Midbrain (tissue), 1 donor: ENCODE measurements at places on chromosomes 2 and 18.

GRCh38 chr18:48753691-48754090 is 197.1 kb downstream of the SMAD7 start:
- no peak for DNase-seq

DNA sequence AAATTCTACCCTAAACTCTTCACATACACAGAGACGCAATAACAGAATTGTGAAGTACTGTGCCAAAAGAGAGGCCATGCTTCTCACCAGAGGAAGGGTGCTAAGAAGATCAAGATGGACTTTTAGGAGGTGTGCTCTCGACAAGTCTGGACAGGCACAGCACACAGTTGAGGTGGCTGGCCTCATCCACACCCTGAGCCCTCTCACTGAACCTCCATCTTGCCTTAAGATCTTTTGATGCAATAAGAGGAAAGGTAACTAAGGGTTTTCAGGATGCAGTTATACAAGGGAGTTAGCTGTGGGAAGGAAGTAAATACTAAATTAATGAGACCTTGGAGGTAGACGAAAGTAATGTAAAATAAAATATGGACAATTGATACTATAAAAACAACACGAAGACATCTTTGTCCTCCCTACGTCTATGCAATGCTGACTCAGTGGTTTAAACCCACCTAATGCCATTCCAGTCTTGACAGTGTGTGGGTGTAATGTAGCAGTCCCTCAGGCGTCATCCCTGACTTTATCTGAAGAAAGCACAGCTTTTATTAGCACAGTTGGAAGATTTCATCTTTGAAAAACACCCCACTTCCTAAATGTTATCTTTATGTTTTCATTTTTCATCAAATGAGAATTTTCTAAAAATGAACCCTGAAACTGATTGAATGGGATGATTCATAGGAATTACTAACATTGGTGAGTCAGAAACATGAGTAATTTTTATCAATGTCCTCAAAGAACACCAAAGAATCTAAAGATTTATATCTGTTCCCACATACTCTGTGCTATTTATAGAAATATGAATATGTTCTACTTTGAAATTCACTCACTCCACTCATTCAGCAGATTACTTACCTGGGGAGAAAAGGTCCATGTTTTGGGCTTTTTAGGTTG is 34.0 kb upstream of the MALL start:
- DNase-seq = no peak

DNA sequence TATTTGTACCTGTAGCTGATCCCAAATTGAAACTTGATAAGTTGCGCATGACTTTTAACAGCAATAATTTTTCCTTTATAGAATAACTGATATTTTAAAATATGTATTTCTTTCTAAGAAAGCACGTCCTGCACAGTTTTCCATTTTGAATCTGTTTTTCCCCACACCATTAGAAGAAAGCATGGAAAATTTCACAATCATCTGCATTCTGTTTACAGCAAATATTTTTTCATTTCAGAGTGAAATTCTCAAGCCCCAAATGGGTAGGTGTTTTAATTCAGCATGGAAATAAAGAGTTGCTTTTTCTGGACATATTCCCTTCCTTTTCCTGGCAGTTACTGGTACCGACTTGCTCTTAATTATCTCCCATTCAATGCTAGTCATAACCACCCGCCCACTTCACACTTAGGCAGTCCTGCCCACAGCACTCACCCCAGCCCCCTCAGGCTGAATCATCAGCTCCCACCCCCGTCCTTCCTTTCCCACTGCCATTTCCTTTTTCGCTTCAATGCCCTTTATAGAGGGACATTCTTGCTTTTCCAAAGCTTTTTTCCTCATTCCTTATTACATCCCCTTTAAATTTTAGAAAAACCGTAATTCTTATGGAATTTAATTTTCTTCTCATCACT is 89.2 kb upstream of the GLS start:
- DNase-seq = no peak

DNA sequence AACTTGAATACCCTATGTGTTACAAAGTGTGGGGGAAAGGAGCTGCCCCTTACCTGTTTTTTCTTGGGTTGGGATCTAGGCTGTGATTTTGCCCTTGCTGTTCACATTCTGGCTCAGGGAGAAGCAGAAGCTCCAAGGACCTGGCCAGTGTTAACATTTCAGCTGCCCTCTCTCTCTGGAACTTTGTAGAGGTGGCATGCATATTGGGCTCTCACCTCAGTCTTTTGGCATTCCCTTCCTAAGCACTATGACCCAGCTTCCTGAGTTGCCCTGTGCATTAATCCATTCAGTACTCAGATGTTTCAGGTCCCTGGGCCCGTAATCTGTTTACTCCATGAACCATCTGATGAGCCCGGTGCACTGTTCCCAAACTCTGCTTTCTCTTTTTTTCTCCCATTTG is 12.1 kb downstream of the LCLAT1 start:
- DNase-seq = no peak

DNA sequence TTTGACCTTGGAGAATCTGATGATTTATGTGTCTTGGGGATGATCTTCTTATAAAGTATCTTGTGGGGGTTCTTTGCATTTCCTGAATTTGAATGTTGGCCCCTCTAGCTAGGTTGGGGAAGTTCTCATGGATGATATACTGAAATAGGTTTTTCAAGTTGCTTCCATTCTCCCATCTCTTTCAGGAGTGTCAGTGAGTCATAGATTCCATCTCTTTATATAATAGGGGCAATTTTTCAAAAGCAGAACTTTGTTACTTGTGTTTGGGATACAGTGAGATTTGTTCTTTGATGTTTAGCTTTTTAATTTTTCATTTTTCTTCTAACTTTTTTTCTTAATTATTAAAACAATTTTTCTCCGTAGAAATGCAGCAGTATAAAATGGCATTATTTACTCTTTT is 19.4 kb downstream of the TMEM87B start:
- no peak for DNase-seq

- no peak for DNase-seq
Measured at GRCh38 chr2:26376799-26377198, 24.9 kb upstream of the DRC1 start.

GRCh38 chr2:181189951-181190350 is 209.5 kb downstream of the UBE2E3 start:
- no peak for DNase-seq

DNA sequence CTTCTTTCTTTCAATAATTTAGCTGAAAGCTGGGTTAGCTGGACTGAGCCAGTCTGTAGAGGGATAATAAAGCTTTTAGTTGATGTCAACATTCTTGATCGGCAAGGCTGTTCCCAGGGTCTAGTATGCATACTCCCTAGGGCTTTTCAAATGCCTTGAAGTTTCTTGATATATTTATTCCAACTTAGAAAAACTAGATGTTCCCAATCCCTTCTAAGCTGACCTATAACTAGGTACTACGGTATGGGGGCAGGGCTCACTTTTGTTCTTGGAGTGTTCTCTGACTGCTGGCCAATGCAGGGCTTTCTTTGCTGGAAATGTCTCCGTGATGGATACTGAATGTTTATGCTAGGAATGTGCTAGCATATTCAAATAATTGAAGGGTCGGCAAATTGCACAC is 258.6 kb upstream of the TANK start:
- DNase-seq = no peak

GRCh38 chr18:12307701-12308385 is at the start of gene TUBB6:
TSS of gene TUBB6 (plus strand) at chr18:12308241. CDS start at chr18:12308293, 52 bp downstream.
- DNase-seq = no peak

DNA sequence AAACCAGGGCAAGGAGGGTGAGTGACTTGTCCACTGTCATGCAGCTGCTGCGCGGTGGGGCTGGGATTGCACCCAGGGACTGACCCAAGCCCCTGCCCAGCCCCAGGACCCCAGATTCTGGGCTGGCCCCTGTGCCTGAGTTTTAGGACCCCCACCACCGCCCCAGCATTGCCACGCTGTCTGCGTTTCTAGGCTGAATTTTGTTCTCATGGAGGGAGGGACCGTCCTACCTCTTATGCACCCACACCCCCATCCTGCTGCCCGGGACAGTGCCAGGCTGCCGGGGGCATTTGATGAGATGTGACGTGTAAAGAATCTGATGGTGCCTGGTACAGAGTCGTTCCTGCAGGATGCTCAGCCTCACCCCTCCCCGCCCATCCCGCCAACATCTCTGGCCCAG is 111.0 kb upstream of the ODC1 start:
- no peak for DNase-seq

GRCh38 chr2:45712570-45712969 is 61.1 kb downstream of the PRKCE start:
- DNase-seq = no peak

- no peak for DNase-seq
Measured at GRCh38 chr2:197576631-197577030, 60.8 kb downstream of the MOB4 start.

GRCh38 chr2:218623366-218623705 is 15.6 kb downstream of the PLCD4 start:
- DNase-seq = no peak

DNA sequence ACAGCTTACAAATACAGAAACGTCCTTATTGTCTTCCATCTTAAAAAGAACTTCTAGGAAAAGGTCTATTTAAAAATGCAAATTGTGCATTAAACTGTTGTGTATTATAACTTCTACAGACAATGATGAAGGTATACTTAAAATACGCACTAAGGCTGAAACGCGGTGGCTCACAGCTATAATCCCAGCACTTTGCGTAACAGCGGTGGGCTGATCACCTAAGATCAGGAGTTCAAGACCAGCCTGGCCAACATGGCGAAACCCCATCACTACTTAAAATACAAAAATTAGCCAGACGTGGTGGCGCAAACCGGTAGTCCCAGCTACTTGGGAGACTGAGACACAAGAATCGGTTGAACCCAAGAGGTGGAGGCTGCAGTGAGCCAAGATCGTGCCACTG is 4.9 kb downstream of the CUL3 start:
- DNase-seq = no peak

GRCh38 chr18:41789001-41789400 is 166.0 kb upstream of the PIK3C3 start:
- no peak for DNase-seq

DNA sequence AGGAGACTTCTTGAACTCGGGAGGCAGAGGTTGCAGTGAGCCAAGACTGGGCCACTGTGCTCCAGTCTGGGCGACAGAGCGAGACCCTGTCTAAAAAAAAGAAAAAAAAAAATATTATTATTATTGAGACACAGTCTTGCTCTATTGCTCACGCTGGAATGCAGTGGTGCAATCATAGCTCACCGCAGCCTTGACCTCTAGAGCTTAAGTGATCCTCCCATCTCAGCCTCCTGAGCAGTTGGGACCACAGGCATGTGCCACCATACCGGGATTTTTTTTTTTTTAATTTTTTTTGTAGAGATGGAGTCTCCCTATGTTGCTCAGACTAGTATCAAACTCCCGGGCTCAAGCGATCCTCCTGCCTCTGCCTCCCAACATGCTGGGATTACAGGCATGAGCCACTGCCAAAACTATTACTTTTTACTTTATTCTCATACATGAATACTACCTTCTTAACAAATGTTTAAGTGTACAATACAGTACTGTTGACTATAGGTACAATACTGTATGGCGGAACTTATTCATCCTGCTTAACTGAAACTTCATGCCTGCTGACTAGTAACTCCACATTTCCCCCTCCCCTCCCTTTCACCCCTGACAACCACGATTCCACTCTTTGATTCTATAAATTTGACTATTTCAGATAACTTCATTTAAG is 15.5 kb downstream of the FBXO11 start:
- DNase-seq = no peak

- DNase-seq = no peak
Measured at GRCh38 chr2:8433390-8433789, 248.5 kb upstream of the ID2 start.

DNA sequence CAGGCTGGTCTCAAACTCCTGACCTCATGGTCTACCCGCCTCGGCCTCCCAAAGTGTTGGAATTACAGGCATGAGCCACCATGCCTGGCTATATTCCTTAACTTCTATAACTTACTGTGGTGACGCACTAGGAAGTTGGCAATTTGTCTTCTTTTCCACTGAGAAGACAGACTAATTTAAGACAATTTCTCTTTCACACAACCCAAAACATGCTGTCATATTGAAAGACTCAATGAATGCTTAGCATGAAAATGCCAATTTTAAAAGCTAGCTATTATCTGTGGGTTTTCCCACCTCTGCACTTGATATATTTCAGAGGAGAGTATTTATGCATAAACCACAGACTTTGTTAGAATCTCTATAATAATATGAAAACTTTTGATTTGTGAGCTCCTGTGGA is 84.5 kb downstream of the ERBB4 start:
- DNase-seq = no peak

DNA sequence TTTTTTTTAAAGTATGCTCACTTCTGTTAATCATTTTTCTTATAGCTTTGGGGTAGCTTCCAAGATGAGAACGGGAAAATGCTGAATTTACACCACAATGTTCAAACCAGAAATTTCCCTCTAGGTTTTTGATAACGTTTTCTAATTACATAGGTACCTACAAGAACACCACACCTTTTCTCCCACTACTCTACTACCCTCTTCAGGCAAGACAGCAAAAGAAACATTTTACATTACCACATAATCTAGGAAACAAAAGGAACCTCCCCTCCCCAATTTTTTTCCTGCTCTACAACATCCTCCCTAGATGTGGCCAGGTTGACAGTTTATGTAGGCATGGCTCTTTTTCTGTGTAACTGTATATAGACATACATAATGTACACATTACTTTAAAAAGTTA is 32.4 kb downstream of the NDUFAF7 start:
- DNase-seq = no peak

GRCh38 chr2:157261199-157261782 is 3.8 kb downstream of the GALNT5 start:
- DNase-seq = no peak

DNA sequence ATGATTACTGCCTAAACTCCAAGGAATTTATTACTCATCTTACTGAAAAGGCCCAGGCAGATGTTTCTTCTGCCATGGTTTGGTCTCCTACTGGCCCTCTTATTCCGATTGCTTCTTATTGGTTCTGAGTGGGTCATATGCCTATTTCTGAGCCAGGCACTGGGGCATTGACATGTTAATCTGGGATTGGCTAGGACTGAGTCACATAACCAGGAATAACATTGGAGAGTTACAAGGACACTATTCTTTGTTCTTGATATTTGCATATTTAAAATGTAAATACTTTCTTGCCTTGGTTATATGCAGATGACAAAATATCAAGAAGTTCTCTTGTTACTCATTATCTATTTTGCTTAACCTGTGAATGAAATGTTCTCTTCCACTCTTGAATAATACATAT is 534.4 kb upstream of the SLC39A10 start:
- no peak for DNase-seq

GRCh38 chr2:29206941-29207340 is 91.7 kb downstream of the CLIP4 start:
- DNase-seq = no peak

DNA sequence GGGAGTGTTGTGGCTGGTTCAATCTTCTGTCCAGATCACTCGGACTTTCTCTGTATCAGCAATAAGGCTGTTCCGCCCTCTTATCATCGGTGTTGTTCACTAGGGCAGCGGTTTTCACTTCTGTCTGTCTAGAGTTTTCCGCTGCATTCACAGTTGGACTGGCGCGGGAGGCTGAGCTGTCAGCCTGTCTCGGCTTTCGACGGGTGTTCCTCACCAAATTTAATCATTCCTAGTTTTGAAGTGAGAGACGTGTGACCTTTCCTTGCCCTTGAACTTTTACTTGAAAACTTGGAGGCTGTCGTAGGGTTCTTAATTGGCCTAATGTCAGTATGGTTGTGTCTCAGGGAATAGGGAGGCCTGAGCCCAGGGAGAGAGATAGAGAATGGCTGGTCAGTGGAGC is 108.3 kb downstream of the NFATC1 start:
- no peak for DNase-seq

- DNase-seq = no peak
Measured at GRCh38 chr2:196131384-196131937, 39.9 kb downstream of the STK17B start.
